ENCODE measurements at places on chromosomes 5 and 9.

DNA sequence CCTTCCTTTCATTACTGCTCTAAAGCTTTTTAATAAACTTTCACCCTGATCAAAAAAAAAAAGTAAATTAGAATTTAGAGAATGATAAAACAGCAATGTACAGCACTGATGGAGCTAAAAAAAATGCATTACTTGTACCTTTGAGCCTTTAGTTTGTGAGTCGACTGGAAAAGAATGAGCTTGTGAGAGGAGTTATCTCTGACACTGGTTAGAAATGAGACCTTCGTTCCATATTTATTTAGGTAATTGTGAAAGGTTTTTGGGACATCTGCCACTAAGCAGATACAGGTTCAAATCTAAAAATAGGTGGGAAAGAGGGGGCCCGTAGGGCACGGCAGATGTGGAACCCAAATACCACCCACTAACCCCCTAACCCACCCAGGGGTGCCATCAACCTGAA, 376.8 kb downstream of the ICE1 start:
- no peak for DNase-seq

DNA sequence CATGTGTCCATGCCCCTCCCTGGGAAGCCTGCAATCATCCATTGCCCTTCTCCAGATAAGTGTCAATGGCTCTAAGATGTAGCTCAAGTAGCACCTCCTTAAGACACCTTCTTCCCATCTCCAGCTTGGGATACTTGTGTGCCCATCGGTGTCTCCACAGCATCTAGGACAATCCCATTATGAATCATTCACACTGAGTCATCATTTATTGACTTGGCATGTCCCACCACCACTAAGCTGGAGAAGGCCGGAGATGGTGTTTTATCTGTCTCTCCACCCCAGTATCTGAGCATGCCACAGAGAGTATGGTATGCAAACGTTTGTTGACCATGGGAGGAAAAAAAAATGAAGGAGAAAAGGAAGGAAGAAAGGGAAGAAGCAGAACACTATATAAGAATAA, 342.2 kb downstream of the TRIM32 start:
- no peak for DNase-seq

- DNase-seq = no peak
Observed at GRCh38 chr5:56607551-56607950, 207.8 kb upstream of the MAP3K1 start.

GRCh38 chr9:72794946-72795345, 157.9 kb downstream of the ALDH1A1 start:
- DNase-seq = no peak

GRCh38 chr5:159001247-159001646, 98.5 kb downstream of the EBF1 start:
- no peak for DNase-seq

- no peak for DNase-seq
Observed at GRCh38 chr9:78031444-78031892, at the start of gene GNAQ. Gene GNAQ, minus strand, starts transcription at chr9:78031811. Its CDS starts 576 bp downstream, at chr9:78031235.

DNA sequence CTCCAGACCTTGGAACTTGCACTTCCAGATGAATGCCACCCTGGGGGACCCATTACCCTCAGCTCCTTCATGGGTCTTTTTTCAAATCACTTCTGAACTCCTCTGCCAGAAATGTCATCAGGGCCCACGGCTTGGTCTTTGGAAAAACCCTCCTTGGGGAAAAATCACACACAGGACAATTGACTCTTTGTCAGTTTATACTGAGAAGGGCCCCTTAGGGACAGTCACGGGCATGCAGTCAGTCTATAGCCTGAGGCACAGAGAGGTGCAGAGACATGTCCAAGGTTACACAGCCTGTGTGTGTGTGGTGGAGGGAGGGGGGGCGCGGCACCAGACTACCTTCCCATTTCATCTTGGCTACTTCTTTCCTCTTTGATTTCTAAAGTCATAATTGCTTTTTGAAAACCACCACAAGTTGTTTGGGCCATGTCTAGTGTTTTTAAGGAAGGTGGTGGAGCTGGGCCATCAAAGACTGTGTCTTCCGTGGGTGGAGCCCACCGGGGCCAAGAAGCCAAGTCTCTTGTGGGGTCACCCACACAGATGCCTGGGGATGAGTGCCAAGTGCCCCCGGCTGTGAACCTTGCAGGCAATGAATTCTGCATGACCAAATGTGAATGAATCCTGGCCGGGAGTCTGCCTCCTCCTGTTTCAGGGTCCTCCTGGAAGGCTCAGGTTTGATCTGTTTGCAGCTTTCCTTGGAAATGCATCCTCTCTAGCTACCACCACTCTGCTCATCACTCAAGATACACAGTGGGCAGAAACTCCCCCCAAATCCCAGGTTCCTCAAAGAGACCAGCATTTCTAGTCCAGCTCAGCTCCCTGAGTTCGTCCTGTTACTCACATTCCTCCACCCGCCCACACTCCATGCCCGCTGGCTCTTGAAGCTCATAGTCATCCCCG, 200.1 kb upstream of the TBC1D2 start:
- no peak for DNase-seq

DNA sequence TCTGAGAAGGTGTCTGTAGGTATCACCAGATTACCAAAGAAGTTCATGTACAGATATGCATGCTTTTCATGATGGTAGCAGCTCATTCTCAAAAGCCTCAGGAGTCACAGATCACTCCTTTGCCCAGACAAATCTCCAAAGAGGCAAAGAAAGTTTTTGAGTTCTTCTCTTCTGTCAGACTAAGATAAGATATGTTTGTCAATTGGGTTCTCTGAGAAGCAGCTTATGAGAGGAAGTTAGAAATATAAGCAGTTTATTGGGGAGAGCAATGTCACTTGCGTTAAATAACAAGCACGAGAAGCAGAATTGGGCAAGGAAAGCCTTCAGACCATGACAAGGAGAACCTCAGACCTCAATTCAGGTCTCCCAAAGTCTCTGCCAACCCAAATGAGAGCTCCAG, 219.2 kb upstream of the KLF4 start:
- no peak for DNase-seq

GRCh38 chr9:36980148-36980974, 53.7 kb downstream of the PAX5 start:
- no peak for DNase-seq

DNA sequence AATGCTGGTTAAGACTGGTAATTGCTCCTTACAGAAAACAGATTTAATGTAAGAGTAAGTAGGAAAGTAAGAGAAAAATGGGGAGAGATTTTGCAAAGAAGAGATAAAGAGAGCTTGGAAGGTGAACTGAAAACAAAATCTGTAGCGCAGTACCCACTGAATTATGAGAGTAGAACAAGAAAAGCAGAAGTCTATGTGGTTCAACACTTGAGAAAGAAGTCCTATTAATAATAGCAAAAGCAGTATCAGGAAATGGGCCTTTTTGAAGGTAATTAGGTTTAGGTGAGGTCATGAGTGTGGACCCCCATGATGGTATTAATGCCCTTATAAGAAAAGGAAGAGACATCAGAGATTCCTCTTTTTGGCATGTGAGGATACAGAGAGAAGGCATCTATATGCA, 460.6 kb downstream of the CETN3 start:
- no peak for DNase-seq

- peak; percentile 78 for DNase-seq
Observed at GRCh38 chr5:134577796-134578577, 52.5 kb downstream of the JADE2 start.

DNA sequence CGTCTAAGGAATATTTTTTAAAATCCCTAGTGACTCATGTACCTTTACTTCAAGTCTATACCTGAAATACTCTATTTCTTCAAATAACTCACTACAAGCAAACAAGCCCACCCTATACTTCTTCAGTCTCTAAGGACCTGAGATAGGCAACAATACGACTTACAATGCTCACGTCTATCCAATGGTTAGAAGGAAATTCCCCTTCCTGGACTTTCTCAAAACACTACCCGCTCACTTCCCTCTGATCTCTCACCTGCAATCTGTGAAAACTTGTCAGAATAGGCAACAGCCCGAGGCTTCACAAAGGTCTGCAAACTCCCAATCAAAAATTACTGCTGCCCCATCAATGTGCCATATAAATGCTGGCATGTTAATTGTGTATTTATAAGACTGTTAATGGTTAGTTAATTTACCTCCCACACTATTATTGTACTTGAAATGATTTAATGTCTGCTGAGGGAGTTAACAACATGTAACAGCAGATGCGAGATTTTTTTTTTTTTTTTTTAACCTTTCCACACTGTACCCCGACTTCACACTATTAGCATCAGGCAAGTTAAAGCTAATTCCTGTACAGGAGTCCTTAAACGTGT, 27.3 kb downstream of the MAPKAP1 start:
- no peak for DNase-seq

DNA sequence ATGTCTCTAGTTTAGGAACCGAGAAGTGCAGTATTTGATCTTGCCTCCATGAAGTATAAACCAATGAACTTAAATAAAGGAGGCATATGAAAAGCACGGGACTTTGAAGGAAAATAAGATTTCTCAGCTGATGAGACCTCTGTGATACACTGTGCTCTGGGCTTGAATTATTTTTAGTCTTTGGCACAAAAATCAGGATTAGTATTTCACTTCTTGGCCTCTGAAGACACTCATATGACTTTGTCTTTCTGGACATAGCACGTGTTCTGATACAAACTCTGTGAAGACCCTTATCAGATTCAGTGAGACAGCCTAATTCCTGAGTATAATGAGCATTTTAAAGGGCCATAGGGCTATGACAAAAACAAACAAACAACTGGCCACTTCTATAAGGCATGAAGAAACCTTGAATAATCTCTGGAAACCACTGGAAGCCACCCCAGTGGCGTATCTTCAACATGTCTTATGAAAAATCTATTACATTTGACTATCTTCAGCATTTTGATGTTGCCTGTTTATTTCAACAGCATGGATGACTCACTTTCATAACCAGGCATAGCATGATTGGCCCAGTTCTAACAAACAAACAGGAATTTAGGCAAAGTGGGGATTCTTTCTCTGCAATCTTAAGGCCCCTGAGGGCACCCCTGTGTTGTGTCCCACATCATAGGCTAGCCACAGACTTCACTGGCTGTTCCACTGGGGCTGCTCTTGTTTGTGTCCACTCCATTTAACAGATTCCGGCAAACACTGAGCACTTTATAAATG, 90.3 kb upstream of the ZNF462 start:
- DNase-seq = no peak

DNA sequence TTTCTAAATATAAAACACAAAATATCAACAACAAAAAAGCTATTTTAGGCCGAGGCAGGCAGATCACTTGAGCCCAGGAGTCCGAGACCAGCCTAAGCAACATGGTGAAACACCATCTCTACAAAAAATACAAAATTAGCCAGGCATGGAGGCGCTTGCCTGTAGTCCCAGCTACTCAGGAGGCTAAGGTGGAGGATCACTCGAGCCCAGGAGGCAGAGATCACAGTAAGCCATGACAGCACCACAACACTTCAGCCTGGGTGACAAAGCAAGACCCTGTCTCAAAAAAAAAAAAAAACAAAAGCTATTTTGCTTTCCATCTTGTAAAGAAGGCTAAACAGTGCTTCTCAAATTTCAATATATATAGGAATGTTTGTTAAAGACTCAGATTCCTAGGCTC, 11.3 kb downstream of the C5orf15 start:
- DNase-seq = no peak

- no peak for DNase-seq
Observed at GRCh38 chr9:72140586-72140985, 8.7 kb upstream of the GDA start.

- DNase-seq = no peak
Observed at GRCh38 chr5:90368454-90369246, 40.9 kb downstream of the CETN3 start.

DNA sequence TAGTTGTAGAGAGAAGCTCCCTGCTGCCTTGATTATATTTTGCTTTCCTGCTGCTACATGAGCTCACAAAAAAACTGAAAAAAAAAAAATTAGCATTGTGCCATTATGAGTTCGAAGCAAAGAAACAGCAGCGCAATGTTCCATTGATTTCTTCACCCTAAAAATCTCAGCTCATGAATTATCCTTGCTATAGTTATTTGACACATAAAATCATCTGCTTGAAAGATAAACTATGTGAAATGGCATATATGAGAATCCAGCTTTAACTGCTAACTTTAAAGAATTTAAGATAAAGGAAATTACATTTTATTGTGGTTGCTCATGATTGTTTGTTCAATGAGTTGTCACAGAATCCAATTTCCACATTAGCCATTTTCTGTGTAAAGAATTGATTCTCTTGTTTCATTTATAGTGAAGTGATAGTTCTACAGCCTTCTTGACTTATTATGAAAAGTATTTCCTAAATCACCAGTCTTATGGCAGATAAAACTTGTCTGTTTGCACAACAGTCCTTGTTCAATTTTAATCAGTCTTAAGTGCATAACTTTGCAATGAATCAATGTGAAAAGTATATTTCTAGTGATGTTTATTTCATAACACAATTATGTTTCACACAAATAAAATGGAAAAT, 1275.0 kb upstream of the CDH9 start:
- no peak for DNase-seq

DNA sequence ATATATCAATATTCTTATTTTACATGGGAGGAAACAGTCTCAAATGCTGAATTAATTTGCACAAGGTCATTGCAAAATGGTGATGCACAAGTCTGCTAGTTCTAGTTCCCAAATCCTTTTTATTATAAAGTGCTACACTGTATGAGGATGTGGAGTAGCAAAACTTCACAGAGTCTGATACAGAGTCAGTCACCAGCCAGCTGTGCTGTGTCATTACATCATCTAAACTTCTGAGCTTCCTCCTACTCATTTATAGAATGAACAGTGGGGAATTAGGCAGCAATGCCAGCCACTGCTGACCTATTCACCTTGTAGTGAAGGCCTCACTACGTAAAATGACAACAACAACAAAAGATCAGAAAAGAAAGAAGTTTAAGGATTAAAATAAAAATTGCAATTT, 357.8 kb downstream of the TMEM167A start:
- no peak for DNase-seq

- no peak for DNase-seq
Observed at GRCh38 chr5:119406551-119407110, 45.7 kb upstream of the HSD17B4 start.

DNA sequence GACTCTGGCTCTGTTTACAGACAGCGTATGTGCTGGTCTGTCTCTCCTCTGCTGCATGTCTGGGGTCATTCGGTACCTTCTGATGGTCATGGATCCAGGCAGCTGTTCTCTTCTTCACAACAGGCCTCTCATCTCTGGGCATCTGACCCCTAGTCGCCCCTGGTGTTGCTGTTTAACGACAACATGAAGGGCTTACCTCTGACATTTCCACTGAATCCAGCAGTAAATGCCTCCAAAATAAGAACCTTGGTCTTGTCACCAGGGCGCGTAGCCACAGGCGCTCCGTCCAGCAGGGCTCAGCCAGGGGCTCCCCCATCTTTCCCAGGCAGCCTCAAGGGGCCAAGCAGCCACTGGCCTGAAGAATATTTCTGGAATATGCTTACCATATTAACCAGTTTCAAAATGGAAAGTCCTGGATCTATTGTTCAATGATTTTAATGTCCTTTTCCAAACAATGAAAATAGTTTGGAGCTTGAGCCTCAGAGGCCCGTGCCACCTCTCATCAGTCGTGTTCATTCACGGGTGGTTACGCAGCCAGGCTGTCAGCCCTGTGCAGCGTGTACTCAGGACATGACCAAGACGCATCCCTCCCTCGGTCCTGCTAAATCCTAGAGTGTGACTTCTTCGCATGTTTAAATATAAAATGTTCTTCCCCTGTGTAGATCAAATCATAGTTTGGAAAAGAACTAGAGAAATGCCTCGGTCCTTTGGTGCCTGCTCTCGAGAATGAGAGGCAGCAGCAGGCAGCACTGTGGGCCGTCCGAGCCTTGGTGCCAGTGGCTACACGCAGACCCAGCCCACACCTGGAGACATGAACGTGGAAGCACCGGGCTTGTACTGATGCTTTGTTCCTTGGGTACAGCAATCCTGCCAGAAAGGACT, 30.1 kb upstream of the LRRC14B start:
- DNase-seq = no peak

Data from activated T-cell treated with anti-CD3 and anti-CD28 coated beads, Interleukin-2, amount 50 U/mL, for 4 hours (primary cell).